ENCODE measurements at places on chromosomes 3 and 15. TPM values are rescaled to one million over a fixed set of nuclear protein-coding genes. Genes with fewer than 3 reads are reported as not detected.

TMEM158 gene
- not detected for total RNA-seq

LRRC2 gene
- total RNA-seq = 0.33 TPM

KCNMB3 gene
- 0.33 TPM for total RNA-seq

SLITRK3 gene
- total RNA-seq = not detected

LYZL4 gene
- not detected for total RNA-seq

GOLGA8J gene
- total RNA-seq = not detected

EDEM1 gene
- 88.9 TPM for total RNA-seq

GABRR3 gene
- not detected for total RNA-seq

PPP1R14D gene
- total RNA-seq = not detected
